OCI-LY7 (cell line): ENCODE measurements at places on chromosomes 2 and 18. TPM values are rescaled to one million over a fixed set of nuclear protein-coding genes. Genes with fewer than 3 reads are reported as not detected.

POTEI gene
- total RNA-seq, result 0.26 and 0.44 TPM in 2 replicates

TM4SF20 gene
- total RNA-seq, result not detected in 2 replicates

RGPD8 gene
- total RNA-seq, result 0.22 TPM in 1 of 2 replicates, not detected in the other

THAP4 gene
- 55.6 and 61.6 TPM in 2 replicates for total RNA-seq

C2orf15 gene
- 1.3 and 2.1 TPM in 2 replicates for total RNA-seq

YWHAQ gene
- total RNA-seq, result 252 and 268 TPM in 2 replicates

CMPK2 gene
- 0.72 and 0.99 TPM in 2 replicates for total RNA-seq

AGXT gene
- total RNA-seq, result not detected in 2 replicates

FAM98A gene
- 53.7 and 55.6 TPM in 2 replicates for total RNA-seq

MXD1 gene
- total RNA-seq, result 2.8 and 2.9 TPM in 2 replicates

IL36RN gene
- not detected in 2 replicates for total RNA-seq

DNA sequence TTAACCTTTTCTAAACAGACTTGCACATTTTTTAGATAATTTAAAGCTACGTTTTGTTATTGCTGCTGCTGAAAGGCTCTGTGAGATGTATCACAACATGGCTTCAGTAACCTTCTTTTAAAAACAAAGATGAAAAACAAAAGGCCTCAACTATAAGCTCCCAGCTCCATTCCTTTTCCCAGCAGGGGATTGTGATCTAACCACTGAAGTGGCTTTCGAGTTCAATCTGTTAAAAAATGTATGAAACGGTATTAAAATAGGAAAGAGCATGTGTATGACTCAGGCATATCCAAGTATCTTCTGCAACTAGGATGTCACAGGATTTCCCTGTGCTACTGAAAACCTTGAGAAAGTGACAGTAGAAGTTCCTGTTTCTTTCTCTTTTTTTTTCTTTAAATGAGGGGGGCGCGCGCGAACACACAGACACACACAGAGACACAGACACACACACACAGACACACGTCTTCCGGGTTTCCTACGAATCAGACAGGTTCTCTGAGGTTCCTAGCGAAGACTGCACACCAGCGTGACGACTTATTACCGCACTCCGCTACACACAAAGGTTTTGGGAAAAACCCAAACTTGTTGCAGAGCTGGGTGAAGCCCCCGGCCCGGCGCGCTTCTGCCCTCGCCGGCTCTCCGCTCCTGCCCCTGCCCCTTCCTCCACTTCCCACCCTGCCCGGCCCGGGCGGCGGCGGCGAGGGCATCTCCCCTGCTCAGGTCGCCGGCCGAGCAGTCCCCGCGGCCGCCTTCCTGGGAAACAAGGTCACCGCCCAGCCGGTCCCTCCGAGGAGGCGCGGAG lies 86.8 kb downstream of the RBMS1 start:
- DNase-seq, result peak; percentile 88

- DNase-seq, result no peak
These were observed 97.9 kb downstream of the SH3BP4 start for GRCh38 chr2:235049719-235050118.

DNA sequence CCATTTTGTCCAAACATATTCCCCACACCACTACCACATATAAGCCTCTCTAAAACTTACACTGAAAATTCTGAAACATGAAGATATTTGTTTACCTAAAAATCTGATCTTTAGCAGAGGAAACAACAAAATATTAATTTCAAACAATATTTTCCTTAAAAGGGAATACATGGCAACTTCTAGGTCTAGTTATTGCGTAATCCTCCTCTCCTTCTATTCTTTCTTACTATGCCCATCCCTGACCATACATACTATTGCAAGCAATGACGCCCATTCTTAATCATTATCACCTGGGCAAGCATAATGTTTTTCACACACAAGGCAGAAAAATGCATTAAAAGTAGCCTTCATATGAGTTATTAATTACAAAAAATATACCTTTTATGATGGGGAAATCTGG lies 372.6 kb downstream of the ZEB2 start:
- DNase-seq, result no peak

DNA sequence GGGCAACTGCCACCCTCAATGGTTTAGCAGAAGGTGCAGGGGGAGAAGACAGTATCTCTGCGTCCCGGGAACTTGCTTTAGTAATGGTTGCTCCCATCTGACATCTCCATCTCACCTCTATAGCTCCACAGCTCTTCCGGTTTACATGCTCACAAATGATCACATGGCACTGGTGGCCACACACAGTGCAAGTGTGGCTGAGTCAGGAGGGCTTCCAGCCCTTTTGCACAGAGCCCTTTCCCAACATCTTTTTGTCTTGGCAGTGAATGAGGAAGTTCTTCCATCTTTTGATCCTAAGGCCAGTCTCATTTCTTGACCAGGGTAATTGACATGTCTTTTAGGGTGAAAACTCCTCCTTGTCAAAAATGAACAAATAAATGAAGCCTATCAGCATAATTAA lies 347.7 kb downstream of the LPIN1 start:
- DNase-seq, result no peak

DNA sequence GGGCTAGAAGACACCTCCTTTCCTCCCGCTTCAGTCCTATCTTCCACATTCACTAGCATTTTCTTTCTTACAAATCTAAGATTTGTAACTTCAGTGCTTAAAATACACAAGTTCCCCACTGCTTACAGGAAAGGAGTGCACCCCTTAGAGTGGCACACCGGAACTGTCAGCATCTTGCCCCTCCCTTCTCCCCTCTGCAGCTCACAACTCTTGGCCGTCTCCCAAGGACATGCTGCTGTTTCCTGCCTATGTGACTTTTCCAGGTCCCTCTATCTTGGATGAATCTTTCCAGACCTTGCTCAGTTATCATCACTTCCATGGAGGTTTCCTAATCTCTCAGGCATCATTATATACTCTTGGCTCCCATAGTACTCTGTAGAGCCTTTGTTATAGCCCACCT lies 334.8 kb downstream of the CELF4 start:
- no peak for DNase-seq

GRCh38 chr18:39838831-39839230 lies 2116.2 kb upstream of the PIK3C3 start:
- no peak for DNase-seq

GRCh38 chr2:164066095-164066494 lies 330.3 kb upstream of the FIGN start:
- no peak for DNase-seq

- no peak for DNase-seq
These were observed 286.9 kb upstream of the NXPH2 start for GRCh38 chr2:139067072-139067471.

- DNase-seq, result no peak
These were observed 1.7 kb downstream of the STAM2 start for GRCh38 chr2:152173831-152174230.

- peak; percentile 42 for DNase-seq
These were observed 105.4 kb upstream of the TLK1 start for GRCh38 chr2:171266102-171266501.

DNA sequence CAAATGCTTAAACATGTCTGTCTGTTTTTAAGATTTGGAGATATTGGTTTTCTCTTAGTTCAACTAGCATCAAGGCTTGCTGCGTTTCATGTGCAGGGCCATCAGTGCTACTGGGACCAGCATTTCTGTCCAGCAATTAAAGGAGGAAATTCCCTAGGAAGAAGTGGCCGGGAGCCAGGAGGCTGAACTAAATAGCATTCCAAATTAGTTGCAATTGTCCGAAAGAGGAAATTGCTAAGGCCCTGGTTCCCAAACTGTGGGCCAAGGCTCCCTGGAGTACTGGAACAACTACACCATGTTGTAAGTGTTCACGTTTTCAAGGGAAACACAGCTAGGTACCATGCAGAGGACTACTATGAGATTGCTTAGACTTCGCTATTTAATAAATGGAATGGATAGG lies 257.9 kb downstream of the PTPRM start:
- no peak for DNase-seq

DNA sequence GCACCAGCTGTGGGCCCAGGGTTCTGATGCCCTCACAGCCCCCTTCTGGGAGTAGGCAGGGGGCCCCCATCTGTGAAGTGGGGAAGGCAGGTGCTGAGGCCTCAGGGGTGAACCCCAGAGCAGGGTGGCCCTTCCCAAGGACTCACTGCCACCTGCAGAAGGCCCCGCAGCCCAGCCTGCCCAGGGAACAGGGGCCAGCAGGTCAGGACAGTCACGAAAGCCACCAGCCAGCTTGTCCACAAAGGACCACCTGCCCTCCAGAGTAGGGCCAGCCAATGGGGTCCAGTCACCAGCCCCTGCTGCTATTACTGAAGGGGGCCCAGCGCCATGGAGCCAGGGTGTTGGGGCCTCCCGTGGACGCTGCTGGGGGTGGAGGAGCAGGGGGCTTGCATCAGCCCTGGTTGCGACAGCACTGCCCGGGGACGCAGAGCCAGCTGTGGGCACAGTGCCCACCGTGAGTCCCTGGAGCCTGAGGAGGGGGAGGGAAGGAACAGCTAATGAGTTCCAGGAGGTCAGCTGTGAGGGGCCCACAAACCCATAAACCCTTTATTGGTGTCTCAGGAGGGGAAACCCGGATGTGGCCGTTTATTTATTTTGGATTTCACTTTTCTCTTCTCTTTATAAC lies 11.5 kb upstream of the SNED1 start:
- DNase-seq, result no peak

DNA sequence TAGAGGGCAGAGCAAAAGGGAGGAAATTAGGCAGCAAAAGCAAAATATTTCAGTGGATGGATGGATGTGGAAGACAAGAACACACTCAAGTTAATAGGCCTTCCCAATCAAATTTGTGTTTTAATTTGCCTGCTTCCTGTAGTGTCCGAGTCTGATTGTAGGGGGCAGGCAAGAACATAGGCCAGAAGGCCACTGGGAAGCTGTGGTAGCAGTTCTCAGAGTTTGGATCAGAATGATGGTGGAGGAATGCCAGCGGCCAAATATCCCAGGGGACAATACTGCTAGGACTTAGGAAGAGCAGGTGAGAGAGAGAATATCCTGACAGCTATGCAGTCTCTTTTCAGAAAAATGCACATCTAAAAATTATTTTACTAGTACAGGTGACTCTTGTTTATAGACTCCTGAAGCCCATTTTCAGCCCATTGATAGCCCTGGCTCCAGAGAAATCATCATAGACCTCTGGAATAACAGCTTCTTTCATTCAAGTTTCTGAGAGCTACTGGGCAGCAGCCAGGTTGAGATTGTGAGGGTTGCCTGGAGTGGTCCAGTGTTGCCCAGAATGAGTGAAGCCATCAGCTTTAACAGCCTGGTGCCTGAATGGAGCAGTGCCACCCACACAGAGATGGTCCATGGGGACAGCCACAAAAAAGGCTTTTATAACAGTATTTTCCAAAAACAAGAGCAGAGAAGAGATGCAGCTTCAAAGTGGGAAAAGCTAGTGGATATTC lies 19.1 kb upstream of the SERPINE2 start:
- no peak for DNase-seq

DNA sequence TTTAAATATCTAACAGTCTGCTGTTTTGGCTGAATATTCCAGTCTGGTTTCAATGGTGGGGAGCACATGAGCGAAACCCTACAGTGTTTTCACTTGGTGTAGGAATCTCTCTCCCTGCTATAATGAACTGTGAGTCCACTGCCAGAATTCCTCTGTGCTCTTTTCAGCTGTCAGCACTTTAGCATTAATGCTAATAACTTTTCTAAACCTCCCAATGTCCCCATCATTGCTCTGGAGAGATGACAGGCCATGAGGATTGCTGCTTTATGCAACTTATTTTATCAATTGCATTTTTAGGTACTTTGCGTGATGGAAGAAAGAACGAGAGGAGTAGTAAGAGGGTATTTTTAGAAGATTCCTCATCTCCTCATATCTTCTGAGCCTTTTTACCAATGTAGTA lies 25.3 kb downstream of the STK39 start:
- DNase-seq, result no peak

- DNase-seq, result no peak
These were observed 72.4 kb upstream of the YWHAQ start for GRCh38 chr2:9703085-9703678.

DNA sequence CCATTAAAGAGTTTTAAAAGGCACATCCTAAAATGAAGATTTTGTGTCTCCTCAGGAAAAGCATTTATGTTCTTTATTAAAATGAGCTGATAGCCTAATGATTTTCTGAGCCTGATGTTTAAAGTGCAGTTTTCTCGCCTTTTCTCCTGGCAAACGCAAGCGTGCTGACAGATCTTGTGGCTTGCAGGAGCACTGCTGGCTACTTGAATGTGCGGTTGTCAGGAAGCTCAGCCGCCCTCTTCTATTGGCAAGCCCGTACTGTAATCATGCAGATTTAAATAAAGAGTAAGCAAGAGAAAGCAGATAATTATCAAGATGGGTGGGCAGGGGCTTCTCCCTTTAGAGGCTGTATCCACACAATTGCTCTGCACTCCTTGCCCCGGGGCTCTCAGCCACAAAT lies 139.5 kb upstream of the SPHKAP start:
- no peak for DNase-seq

DNA sequence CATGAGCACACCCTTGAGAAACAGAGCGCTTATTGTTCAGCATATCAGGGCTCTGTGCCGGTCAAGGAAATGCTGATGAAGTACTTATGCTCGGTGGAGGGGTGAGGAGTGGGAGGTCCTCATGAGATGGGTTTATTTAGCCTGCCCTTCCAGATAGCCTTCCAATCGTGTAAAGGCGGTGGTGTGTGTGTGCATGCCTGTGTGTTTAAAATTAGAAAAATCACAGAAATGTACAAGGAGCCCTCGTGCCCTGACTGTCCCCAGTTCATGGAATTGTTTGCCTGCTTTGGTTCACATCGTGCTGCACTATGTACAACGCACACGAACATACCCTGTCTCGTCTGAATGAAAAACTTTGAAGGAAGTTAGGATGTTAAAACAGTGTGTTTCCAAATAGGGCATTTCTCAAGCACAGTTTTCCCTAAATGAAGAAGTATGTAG lies 158.6 kb downstream of the AQP4 start:
- DNase-seq, result no peak

GRCh38 chr2:144015036-144015435 lies 504.9 kb downstream of the ZEB2 start:
- DNase-seq, result no peak

DNA sequence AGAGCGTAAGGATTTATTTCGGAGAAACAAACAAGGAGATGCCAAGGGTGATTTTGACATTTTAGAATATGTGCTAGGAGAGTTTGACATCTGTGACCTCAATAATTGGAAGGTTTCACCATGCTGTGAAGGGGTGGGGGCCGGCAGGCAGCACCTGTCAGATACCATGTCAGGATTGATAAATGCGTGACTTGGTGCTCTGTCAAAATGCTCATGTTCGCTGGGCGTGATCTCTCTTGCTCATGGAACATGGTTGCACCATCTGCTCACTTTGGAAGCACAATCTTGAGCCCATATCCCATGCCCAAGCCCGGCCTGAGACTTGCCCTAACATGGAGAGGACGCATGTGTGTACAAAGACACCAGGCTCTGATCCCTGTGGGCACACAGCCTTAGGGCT lies 347.6 kb downstream of the RNF144A start:
- no peak for DNase-seq

DNA sequence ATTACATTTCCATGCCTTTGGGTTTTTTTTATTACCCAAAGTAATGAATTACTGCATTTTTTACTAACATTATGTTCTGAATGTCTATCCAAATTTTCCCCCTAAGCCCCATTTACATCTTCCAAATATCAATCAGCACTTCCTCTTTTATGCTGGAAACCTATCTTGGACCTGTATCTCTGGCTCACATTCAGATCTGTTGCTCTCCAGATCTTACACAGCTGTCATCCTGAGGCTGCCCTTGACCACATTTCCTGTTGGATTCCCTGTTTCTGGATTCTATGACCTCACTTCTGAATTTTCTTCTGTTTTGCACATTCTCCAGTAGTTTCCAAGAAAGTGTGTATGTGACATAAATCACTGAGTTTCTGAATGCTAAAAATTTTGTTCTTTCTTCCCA lies 146.7 kb downstream of the PDE1A start:
- DNase-seq, result no peak
